ENCODE measurements at places on chromosomes 5 and 9.

DNA sequence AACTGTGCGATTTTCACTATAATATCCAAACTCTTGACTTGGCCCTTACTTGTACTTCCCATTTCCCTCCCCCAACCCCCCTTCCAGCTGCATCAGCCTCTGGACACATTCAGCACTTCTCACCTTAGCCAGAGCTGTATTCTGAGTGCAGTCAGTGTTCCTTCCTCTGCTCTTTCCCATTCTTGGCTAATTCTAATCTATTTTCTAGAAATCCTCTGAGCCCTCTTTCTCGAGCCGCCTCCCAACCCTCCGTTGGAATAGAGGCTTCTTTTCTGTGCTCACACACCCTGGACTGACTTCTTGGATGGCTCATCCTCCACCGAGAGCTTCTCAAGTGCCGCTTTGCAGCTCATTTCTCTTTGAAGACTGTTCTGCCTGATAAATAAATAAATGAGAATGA is 188.8 kb downstream of the NTRK2 start:
- no peak for DNase-seq

- no peak for DNase-seq
Observed at GRCh38 chr5:171094356-171094755, 214.7 kb upstream of the TLX3 start.

DNA sequence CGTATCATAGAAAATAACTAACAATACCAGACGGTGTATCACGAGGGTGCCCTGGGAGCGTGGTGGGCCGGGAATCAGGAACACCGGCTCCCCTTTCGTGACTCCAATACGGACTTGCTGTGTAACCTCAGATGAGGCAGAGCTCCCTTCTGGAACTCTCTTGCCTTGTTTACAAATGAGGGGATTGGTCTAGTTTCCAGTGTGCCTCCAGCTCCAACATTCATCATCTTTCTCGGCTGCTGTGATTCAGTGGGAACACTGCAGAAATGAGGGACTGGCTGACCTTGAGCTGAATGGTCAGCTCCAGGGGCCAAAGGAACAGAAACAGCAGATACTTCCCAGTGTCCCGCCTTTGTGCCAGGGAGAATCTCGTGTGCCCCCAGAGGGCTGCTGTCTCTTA is 22.6 kb upstream of the TGFBI start:
- DNase-seq: no peak

DNA sequence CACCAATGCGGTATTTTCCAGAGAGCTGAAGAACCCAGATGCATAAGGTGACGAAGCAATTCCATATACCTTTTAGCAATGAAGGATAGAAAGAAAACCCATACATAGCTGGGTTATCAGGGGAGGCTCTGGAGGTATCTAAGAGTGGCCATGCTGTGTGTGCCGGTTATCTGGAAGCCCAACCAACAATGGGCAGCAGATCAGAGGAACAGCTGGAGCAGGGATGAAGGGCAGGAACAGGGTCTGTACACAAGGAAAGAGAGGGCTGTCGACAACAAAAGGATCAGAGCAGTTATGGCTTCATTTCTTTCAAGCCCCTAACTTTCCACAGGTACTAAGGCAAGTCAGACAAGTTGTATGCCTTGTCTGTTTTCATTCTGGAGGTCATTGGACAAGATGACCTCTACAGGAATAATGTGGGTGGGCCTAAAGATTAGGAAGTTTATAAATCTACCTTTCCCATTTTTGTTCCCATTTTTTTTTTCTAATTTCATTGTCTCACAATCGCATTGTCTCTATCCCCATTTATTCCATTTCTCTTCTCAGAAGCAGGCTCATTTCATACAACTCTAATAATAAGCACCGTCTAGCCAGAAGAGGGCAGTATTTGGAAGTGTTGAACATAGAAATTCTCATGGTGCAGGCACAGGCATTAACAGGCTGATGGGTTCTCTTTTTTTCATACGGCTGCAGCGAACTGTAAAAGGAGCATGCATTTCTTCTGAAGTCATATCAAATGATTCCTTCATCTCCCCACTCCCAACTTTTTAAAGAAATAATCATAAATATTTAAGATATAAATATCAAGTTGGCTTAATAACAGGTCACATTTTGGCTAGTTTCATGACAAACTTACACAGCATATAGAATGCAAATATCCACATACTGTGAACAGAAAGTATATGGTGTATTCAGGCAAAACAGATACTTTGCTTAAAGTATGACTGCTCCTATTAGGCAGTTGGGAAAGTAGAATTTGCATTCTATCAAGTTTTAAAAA is 63.5 kb downstream of the ZNF474 start:
- no peak for DNase-seq

DNA sequence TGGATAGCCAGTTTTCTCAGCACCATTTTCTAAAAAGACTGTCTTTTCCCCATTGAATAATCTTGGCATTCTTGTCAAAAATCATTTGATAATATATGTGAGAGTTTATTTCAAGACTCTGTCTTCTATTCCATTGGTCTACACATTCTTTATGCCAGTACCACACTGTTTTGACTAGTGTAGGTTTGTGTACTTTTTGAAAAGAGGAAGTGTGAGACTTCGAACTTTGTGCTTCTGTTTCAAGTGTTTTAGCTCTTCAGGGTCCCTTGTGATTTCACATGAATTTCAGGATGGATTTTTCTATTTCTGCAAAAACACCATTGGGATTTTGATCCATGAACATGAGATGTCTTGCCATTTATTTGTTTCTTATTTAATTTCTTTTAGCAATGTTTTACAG is 78.5 kb upstream of the ALDH1A1 start:
- no peak for DNase-seq

- DNase-seq: no peak
Observed at GRCh38 chr9:19429595-19429994, 20.8 kb downstream of the ACER2 start.

DNA sequence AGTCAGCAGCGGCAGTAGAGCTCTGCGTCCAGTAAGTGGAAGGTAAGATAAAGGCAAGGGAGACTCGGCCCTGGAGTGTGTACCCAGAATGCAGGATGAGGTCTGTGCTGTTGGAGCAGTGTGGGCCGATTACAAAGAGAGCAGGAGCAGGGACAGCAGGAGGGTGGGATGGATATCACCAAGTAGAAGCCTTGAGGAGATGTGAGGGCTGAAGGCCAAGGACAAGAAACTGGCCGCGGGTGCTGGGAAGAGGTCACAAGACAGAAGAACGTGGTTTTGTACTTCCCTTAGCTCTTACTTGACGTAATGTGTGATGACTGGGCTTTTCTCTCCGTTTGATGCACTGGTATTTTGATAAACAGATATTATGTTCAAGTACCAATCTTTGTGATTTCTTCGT is 43.7 kb downstream of the OR2V1 start:
- no peak for DNase-seq

DNA sequence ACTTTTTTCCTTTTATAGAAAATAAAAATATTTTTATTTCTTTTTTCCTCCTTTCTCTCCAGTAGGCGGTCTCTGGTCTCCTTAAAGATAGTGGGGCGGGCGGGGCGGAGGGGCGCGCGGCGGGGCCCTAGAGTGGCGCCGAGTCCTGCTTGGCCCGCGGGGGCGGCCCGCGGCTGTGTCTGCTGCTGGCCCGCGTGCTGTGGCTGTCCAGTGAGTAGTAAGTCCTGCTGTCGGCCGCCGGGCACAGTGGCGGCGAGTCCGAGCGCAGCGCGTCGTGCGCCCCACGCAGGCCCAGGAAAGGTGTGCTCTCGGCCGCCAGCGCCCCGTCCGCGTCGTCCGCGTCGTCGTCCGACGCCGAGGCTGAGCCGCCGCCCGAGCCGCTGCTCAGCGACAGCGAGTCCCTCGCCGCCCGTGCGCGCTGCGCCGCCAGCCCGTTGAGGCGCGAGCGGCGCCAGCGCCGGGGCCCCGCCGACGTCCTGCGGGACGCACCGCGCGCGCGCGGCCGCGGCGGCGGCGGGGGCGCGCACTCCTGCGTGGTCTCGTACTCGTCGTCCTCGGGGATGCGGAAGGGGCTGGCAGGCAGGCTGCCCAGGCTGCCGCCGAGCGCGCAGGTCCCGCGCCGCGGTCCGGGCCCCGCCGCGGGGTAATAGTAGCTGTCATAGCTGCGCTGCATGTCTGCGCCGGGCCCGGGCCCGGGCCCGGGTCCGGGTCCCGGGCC is 52.3 kb downstream of the PSD2 start:
- DNase-seq: peak; percentile 62

DNA sequence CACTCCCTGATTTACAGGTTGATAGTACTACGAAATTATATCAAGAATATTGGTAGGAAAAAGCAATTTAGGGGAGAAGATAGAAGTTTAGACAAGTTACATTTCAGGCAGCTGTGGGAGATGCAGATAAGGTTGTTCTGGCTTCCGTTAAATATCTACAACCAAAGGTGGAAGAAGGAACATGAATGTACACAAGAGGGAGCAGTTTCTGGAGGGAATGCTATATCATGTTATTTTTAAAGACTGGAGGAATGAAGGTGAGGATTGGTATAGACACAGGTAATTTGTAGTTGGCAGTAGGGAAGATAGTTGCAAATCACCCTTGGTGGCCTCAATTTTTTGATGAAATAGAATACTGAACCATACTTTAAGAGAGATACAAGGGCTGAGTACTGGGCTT is 187.3 kb upstream of the NMUR2 start:
- no peak for DNase-seq

GRCh38 chr5:56321236-56321881 is 88.2 kb upstream of the ANKRD55 start:
- DNase-seq: no peak

DNA sequence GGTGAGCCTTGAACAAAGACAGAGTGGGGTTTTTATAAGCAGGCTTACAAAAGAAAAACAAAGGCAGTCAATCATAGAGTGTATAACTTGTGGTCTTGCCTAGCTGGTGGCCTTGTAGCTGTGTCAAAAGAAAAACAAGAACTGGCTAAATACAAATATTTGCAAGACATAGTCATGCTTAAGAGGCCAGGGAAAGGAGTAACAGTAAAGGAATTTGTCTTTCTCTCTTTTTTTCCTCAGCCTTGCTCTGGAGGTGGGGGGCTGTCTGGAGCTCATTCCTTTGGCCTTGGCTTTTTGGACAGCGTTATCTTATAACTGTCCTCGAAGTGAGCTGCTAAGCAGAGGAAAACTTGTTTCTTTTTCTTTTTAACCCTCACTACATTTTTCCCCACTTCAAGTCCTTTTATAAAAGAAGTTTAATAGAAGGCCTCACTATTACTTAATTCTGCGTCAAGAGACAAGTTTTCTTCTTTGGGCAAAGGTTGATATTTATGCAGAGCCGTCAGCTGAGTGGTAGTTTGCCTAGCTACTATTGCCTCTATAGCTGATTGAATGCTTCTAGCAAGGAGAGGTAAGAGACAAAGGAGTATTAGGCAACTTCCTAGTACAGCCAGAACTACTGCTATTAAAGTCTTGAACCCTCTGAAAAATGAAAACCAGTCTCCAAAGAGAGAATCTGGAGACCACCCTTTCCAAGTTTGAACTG is 14.3 kb downstream of the CEL start:
- no peak for DNase-seq

DNA sequence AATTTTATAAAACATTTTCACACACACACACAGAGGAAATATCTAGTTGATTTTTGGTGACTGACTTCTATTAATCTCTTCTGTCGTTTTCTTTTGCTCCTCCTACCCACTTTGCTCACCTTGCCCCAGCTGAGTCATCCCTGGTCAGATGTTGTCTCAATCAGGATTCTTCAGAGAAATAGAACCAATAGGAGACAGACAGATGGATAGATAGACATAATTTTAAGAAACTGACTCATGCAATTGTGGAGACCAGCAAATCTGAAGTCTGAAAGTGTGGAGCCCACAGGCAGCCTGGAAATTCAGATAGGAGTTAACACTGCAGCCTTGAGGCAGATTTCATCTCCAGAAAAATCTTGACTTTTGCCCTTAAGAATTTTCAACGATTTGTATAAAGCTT is 37.0 kb upstream of the PIK3R1 start:
- no peak for DNase-seq

DNA sequence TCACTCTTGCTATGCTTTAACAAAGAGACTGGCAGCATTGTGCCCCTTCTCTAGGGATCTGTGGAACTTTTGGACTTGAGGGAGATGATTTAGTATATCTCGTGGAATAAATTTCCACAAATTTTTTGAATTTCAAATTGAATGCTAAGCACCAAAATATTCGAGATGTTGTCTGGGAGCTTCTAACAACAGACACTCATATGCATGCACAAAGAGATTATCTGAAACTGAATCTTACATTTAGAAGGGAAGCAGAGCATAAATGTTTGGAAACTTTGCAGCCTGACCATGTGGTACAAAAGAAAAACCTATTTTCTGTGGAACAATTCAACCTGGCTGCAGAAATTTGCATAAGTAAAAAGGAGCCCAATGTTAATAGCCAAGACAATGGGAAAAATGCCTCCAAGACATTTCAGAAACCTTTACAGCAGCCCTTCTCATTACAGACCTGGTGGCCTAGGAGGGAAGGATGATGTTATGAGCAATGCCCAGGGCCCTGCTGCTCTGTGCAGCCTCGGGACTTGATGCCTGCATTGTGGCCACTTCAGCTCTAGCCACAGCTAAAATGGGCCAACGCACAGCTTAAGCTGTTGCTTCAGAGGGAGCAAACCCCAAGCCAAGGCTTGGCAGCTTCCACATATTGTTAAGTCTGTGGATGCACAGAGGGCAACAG is 285.8 kb upstream of the FAM174A start:
- no peak for DNase-seq

DNA sequence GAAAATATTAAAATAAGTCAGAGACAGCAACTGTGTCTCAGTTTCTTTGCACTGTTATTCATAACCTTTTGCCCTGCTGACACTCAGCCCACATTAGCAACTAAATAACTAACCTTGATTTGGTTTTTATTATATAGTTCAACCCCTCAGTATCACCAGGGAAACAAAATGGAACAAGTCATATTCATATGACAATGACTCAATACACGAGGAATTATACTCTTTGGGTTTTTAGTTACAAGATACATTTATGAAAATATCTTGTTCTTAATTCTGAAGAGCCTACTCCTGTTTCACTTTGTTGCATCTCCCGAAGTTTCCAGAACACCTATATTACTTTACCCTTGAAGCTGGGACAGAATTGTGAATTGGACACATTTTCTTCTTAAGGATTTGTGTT is 845.4 kb downstream of the EFNA5 start:
- DNase-seq: no peak

- DNase-seq: no peak
Observed at GRCh38 chr9:78239506-78239905, 3.6 kb downstream of the CEP78 start.

GRCh38 chr9:85534340-85534739 is 207.4 kb downstream of the AGTPBP1 start:
- no peak for DNase-seq

Measured in T-helper 2 cell (primary cell).